Effector memory CD8-positive, alpha-beta T cell (primary cell): ENCODE measurements at places on chromosomes 6 and 20.

GRCh38 chr6:82612475-82613039 lies 248.9 kb downstream of the TPBG start:
- no peaks in the 10 kb centered on the region for H3K36me3 ChIP-seq
- H3K4me3 ChIP-seq = no peak overlapping the region
- no peak overlapping the region for H3K27ac ChIP-seq
- DNase-seq = no peak
- H3K4me1 ChIP-seq = no peaks in the 10 kb centered on the region

- DNase-seq = no peak
- H3K27me3 ChIP-seq = no peaks in the 10 kb centered on the region
- no peaks in the 10 kb centered on the region for H3K4me1 ChIP-seq
- H3K27ac ChIP-seq = no peak overlapping the region
- H3K4me3 ChIP-seq = no peak overlapping the region
Measured at GRCh38 chr20:42067596-42067995, 449.4 kb upstream of the CHD6 start.

GRCh38 chr6:89217299-89217910 lies at the start of gene GABRR1:
Gene GABRR1 (minus strand): TSS chr6:89217358. CDS start chr6:89217322, 36 bp downstream.
- no peak within 1 kb of the TSS for H3K27ac ChIP-seq
- H3K4me3 ChIP-seq = no peak within 1 kb of the TSS
- no peak for DNase-seq
- H3K4me1 ChIP-seq = peaks cover 6% of the 10 kb centered on the region

- no peak for DNase-seq
- peaks cover 8% of the 10 kb centered on the region for H3K4me1 ChIP-seq
- no peaks in the 10 kb centered on the region for H3K27me3 ChIP-seq
- H3K27ac ChIP-seq = no peak overlapping the region
- peaks cover 6% of the 10 kb centered on the region for H3K36me3 ChIP-seq
- no peak overlapping the region for H3K4me3 ChIP-seq
Measured at GRCh38 chr20:57661746-57662455, 41.7 kb upstream of the ZBP1 start.

GRCh38 chr20:47724396-47724795 lies 60.9 kb downstream of the SULF2 start:
- H3K27ac ChIP-seq = no peak overlapping the region
- peaks cover 14% of the 10 kb centered on the region for H3K4me1 ChIP-seq
- peaks cover 15% of the 10 kb centered on the region for H3K36me3 ChIP-seq
- no peak for DNase-seq
- H3K27me3 ChIP-seq = no peaks in the 10 kb centered on the region

DNA sequence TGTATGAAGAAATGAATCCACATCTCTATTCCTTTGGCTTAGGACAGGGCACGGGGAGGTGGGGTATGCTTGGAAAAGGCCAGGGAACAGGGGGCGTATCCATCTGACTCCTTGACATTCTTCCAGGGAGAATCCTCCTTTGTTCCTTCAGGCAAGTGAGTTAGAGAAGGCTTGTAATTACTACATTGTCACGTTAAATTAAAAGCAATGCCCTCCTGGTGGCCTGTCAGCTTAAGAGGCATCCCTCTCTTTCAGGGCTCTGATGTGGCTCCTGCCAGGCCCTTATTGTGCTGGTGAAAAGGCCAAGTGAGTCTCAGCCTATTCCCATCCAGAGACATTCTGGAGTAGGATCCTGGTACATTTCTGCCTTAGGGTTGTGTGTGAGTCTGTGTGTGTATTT lies 128.3 kb downstream of the FOXA2 start:
- no peaks in the 10 kb centered on the region for H3K4me1 ChIP-seq
- H3K27me3 ChIP-seq = no peaks in the 10 kb centered on the region
- H3K36me3 ChIP-seq = no peaks in the 10 kb centered on the region
- H3K27ac ChIP-seq = no peak overlapping the region
- no peak overlapping the region for H3K4me3 ChIP-seq

GRCh38 chr6:99933129-99933528 lies 60.9 kb downstream of the MCHR2 start:
- H3K36me3 ChIP-seq = no peaks in the 10 kb centered on the region
- no peaks in the 10 kb centered on the region for H3K4me1 ChIP-seq
- no peak overlapping the region for H3K27ac ChIP-seq

DNA sequence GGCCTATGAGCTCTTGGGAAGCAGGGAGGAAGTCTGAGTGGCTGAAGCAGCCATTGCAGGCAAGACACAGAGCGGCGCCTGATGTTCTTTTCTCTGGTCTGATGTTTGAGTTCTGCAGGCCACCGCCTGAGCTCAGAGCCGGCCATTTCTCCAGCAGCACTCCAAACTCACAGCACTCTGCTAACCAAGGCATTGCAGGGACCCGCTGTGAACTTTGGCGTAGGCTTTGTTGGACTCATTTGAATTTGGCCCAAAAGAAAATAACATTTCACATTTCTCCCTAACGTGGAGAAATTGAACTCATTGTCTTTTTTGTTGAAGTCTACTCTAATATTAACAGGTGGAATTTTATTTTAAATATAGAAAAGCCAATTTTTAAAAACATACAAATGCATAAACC lies 336.1 kb downstream of the FARS2 start:
- H3K4me1 ChIP-seq = no peaks in the 10 kb centered on the region
- DNase-seq = no peak
- no peak overlapping the region for H3K4me3 ChIP-seq
- H3K27ac ChIP-seq = no peak overlapping the region
- no peaks in the 10 kb centered on the region for H3K36me3 ChIP-seq
- H3K27me3 ChIP-seq = no peaks in the 10 kb centered on the region

DNA sequence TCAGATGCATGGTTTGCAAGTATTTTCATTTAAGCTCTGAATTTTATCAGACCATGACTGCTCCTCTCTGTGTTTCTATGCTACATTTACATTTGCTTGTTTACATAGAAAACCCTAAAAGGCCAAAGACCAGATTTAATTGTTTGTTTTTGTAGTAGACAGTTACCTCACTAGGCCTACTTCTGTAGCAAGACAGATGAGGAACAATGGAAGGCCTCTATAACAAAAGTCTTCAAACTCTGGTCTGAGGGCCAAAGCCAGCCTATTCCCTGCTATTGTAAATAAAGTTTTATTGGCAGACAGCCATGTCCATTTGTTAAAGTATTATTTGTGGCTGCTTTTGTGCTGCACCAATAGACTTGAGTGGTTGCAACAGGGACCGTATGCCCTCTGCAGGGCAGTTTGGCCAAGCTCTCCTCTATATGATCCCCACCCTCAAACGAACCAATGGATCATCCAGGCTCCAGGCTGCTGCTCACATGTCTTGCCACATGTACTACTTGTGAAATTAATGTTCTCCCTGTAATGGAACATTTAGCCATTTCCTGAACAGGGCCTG lies 182.0 kb downstream of the DOK5 start:
- DNase-seq = no peak
- H3K36me3 ChIP-seq = no peaks in the 10 kb centered on the region
- peaks cover 8% of the 10 kb centered on the region for H3K27me3 ChIP-seq

DNA sequence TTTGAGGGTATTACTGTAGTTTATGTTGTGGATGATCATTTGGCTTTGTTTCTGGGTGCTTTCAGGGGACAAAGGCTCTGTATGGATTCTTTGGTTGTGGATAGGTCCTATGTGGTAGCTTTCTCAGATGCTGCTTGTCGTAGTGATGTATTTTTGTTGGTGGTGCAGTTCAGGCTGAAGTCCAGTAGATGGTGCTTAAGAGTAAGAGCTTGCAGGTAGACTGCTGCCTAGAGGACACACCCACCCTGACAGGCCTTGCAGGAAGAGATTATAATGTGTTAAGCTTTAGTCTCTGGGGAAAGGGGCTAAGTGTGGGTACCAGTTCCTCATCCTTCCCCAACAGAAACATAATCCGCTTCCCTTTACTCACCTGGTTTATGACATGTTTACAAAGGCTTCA lies 62.6 kb upstream of the ADGRB3 start:
- DNase-seq = no peak
- H3K27me3 ChIP-seq = no peaks in the 10 kb centered on the region
- no peaks in the 10 kb centered on the region for H3K4me1 ChIP-seq
- H3K36me3 ChIP-seq = no peaks in the 10 kb centered on the region
- H3K4me3 ChIP-seq = no peak overlapping the region

DNA sequence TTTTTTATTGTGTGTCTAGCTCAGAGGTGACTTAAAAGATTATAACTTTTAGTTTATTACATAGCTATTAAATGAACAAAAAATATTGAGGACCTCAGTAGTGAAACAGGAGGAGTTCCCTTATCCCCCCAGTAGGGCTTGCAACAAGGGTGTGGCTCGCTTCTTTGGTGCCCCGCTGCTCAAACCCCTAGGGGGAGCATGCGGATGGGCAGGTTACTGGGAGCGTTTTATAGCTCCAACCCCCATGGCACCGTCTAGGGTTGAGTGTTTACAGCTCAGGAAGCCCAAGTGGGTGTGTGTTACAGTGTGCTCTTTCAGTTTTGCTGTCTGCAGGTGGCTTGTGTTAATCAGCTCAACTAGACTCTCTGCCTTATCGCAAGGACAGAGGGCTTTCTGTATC lies 1513.7 kb downstream of the GRIK2 start:
- H3K27me3 ChIP-seq = no peaks in the 10 kb centered on the region
- H3K36me3 ChIP-seq = no peaks in the 10 kb centered on the region
- no peak overlapping the region for H3K27ac ChIP-seq
- no peak for DNase-seq

- no peaks in the 10 kb centered on the region for H3K27me3 ChIP-seq
- H3K36me3 ChIP-seq = no peaks in the 10 kb centered on the region
- no peak overlapping the region for H3K27ac ChIP-seq
- H3K4me3 ChIP-seq = no peak overlapping the region
- no peaks in the 10 kb centered on the region for H3K4me1 ChIP-seq
Measured at GRCh38 chr6:74780831-74781230, 425.0 kb downstream of the COL12A1 start.

DNA sequence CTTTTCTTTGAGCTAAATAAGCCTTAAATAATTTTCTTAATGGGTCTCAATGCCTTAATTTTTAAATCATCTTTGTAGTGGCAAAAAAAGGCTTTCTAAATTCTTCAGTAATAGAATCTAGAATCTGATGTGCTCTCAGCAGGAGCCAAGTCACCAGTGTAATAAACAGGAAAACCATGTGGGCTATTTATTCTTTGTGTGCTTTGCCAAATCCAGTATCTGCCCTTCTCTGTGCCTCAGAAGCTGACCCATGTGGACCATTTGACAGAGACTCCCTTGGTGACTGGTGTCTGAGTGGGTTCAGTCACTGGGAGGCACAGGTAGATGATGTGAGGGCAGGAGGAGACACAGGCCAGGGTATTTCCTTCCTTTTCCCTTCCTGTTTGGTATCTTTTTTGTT lies 152.9 kb downstream of the PAK5 start:
- H3K27me3 ChIP-seq = no peaks in the 10 kb centered on the region
- no peaks in the 10 kb centered on the region for H3K4me1 ChIP-seq
- DNase-seq = no peak
- no peak overlapping the region for H3K27ac ChIP-seq

DNA sequence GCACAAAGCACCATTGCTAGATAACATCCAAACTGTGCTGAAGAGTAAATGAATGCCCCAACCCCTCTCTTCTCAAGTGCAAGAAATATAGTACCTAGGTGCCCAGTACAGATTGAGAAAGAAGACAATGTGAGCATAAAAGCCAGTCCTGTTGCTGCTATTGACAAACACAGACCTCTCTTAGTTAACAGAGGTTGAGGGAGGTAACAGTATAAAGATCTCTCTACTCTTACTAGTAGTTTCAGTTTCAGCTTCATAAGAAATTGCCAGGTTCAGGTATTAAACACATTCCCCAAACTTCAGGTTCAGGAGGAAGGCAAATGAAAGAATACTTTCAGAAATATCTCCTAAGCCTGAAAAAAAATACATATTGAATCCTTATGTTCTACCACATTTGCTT lies 31.4 kb downstream of the TBC1D32 start:
- H3K4me1 ChIP-seq = no peaks in the 10 kb centered on the region
- H3K36me3 ChIP-seq = peaks cover 5% of the 10 kb centered on the region
- no peak overlapping the region for H3K4me3 ChIP-seq
- no peak overlapping the region for H3K27ac ChIP-seq
